ENCODE measurements at places on chromosomes 2 and 18.

- DNase-seq = no peak
These were observed 32.7 kb upstream of the ZDBF2 start for GRCh38 chr2:206241736-206242135.

GRCh38 chr2:47065771-47066380, 89.2 kb downstream of the STPG4 start:
- DNase-seq = no peak

DNA sequence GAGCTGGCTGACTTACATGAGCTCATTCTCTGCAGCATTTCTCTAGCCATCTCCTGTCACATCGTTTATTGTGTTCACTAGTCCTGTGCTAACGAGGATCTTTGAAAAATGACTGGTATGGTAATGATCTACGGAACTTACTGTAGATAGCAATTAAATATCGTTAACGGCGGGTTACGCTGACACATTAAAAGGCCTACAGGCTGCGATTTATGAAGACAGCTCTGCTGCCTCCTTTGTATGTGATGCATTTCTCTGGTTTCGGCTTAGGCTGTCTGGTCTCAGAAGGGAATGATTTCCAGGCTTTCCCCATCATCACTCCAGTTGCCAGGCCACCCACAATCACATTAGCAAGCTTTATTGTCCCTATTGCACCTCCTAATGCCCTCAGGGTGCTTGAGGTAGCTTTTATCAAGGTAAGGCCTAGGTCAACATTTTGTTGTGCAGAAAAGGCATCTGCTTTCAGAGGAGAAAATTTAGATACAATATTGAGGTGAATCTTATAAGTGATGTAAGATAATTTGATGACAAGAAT, 284.4 kb downstream of the SOX11 start:
- DNase-seq = no peak

DNA sequence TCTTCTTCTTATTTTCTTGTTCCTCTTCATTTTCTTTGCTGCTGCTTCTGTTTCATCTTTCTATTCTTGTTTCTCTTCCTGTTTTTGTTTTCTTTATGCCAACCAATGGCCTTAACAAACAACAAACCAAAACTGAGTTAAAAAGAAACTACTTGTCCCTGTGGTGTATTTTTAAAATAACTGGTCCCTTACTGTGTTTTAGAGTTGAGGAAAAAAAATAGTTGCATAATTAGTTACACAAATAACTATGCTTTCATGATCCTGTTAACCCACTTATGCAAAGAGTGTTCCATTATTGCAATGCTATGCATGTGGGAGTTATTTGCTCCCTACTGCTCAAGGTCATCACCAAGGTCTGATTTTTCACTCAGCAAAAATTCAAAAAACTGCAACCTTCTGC, 39.5 kb upstream of the IMP4 start:
- DNase-seq = no peak

DNA sequence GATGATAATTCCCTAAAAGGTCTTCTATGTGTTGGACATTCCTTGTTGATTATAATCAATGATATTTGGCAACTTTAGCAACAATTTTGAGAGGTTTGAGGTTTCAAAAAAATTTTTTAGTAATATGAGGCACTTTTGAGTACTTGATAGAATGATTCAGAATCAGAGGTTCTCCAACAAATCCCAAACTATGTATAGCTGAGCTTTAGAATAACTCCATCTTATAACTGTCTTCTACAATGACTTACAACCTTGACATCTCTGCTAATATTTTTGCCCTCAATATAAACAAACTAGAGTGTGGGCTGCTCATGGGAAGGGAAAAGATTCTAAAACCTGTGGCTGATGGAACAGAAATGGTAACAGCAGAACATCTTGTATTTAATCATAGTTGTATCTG, 21.5 kb upstream of the SERPINB7 start:
- no peak for DNase-seq

- no peak for DNase-seq
These were observed 93.1 kb downstream of the TNFRSF11A start for GRCh38 chr18:62418258-62418657.

GRCh38 chr2:49948744-49949143, 794.4 kb upstream of the FSHR start:
- DNase-seq = no peak

- peak; percentile 75 for DNase-seq
These were observed 63.2 kb downstream of the ZEB2 start for GRCh38 chr2:144456680-144457079.

DNA sequence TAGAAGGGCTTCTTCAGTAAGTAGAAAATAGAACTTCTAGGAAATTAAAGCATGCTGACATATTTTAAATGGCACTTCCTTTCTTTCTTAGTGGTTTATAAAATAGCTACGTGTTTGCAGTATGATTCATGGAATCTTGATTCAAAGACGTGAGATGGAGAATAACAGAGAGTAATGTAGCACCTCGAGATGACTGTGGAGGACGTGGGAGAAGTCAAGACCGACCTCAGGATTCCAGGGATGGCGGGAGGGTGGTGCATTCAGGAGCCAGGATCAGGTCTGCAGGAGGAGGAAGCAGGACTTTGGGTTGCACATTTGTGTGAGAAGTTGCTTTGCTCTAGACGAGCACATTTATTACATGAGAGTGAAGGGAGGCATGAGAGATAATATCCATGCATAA, 56.0 kb downstream of the DCDC2C start:
- no peak for DNase-seq

GRCh38 chr2:24019729-24020128, 9.8 kb downstream of the MFSD2B start:
- no peak for DNase-seq

GRCh38 chr18:57497372-57498294, 62.5 kb downstream of the ONECUT2 start:
- no peak for DNase-seq

GRCh38 chr2:149185942-149186490, 144.4 kb upstream of the LYPD6 start:
- peak; percentile 11 for DNase-seq

- no peak for DNase-seq
These were observed 54.1 kb downstream of the EIPR1 start for GRCh38 chr2:3323360-3324035.

GRCh38 chr2:33516456-33516995, 40.1 kb downstream of the RASGRP3 start:
- no peak for DNase-seq

- DNase-seq = peak; percentile 49
These were observed 218.4 kb downstream of the CDH20 start for GRCh38 chr18:61551586-61551985.

DNA sequence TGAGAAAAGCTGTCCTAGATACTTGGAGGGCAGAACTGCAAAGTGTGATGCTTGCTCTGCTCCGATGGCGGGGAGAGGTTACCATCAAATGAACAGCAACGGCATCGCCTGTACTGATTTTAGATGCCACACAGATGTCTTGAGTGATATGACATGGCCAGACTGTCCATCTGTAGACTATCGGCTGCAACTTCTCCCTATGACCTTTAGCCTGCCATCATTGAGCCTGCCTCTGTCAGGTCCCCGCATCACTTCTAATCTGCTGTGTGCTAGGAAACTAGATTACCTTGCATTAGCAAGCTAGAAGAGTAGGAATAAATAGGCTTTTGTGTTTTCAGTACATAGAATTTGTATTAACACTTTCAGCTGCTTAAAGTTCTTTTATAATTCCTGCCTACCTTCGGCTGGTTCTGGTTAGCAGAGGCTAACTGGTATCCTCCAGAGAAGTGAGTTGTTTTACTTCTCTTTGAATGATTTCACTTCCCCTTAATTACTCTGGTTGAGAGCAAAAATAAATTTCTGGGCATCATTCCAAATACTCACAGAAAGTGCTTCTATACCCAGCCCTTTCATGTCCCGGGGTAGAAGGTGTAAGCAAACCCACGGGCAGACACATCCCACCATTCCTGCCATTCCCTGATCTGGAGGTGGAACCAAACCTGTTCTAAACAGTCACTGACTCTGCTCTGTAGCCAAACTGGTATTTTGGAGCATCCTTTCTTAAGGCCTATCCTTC, 24.0 kb downstream of the GAREM2 start:
- DNase-seq = no peak

GRCh38 chr2:140994856-140995255, 1136.0 kb downstream of the LRP1B start:
- DNase-seq = no peak

- no peak for DNase-seq
These were observed 104.2 kb downstream of the ZNF521 start for GRCh38 chr18:25247725-25248124.

DNA sequence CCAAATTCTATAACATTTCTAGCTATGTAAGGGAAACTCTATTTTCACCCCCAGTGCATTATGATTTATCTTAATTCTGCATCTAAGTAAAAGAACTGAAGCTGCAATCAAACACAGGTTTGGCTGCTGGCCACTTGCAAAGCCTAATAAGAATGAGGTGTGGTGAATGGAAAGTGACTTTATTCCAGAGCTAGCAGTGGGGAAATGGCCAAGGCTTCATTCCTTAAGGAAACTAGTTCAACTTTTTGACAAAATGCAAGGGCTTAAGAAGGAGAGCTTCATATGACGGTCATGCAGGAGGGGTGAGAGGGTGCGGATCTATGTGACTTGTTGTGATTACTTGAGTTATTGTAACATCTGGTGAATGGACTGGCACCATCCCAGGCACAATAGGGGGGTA, 1802.0 kb downstream of the SUCLG1 start:
- no peak for DNase-seq

DNA sequence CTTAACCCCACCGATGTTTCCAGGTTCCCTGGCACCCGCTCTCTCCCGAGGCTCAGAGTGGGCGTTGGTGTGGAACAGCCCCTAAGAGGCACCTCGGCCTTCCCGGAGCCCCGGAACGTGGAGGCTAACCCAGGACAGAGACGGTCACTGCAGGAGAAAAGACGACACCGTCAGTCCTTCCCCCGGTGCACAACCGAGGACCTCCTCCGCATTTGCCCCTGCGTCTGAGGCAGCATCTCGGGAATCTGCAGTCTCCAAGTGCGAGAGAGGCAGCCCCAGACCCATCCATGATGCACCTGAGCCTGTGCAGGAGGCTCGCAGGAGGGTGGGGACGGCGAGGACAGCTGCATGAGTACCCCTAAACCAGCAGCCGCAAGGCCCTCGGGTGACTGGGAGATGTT, 204.9 kb upstream of the SALL3 start:
- no peak for DNase-seq

DNA sequence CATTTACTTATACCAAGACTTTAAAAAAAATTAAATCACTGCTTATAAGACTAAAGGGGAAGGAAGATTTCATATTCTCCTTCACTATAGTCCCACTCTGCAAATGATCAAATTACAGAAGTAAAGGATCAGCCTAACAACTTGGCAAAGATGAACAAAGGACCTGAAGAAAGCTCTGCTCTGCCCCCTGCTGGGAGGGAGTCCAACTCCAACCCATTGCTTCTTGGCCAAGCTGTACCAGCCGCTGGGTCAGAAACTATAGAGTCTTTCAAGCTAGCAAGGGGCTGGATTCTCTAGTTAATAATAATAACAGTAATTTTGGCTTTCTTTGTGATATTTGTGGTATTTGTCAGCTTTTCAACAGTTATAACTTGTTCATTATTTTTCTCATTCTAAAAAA, 927.0 kb upstream of the CRIM1 start:
- DNase-seq = peak; percentile 39

DNA sequence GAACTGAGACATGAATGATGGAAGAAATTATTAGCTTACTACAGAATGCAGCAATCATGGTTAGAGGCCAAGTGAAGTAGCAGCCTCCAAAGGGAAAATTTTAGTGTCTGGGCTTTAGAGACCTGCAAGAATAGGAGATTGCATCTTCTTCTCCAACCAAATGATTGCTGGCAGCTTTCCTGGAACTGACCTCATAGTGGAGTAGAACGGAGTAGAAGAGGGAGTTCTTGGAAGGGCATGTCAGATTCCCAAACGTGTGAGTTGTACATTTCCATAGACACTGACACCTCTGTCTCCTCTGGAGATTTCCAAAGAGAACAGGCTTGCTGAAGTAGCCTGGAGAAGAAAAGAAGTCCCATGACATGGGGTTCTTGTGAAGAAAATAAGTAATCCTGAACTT, 169.8 kb upstream of the ERBB4 start:
- no peak for DNase-seq

DNA sequence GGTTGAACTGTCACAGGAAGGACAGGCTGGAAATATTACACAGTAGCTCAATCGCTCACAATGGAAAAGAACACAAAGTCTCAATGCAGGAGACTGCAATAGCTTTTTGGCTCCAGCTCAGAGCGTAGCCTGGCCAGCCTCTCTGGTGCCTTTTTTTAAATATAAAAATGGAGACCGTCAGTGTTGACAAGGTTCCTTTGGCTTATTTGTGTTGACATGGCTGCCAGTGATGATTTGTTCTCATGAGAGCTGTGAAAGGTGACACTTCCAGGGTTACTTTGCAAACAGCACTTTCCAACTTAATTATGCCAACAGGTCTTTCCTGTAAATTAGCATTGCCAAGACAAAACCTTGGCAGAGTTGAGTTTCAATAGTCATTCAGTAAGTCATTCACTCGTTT, 70.8 kb downstream of the KCNE4 start:
- no peak for DNase-seq

DNA sequence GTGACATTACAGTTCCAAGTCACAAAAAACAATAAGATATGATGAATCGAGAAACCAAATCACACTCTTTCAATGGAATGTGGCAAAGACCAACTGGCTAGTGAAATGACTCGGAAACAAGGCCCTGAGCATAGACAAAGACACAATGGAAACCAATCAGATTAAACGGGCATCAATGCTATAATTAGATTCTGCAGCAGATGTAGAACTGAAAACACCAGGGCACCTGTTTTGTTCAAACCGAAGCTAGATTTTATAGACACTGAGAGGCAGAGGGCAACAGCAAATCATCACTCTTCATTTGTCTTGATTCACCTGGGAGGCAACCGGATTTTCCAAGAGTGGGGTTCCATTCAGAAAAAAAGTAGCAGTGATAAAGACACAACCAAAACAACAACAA, 92.8 kb upstream of the BARD1 start:
- DNase-seq = no peak

- no peak for DNase-seq
These were observed 538.4 kb downstream of the STK39 start for GRCh38 chr2:167708998-167709397.

DNA sequence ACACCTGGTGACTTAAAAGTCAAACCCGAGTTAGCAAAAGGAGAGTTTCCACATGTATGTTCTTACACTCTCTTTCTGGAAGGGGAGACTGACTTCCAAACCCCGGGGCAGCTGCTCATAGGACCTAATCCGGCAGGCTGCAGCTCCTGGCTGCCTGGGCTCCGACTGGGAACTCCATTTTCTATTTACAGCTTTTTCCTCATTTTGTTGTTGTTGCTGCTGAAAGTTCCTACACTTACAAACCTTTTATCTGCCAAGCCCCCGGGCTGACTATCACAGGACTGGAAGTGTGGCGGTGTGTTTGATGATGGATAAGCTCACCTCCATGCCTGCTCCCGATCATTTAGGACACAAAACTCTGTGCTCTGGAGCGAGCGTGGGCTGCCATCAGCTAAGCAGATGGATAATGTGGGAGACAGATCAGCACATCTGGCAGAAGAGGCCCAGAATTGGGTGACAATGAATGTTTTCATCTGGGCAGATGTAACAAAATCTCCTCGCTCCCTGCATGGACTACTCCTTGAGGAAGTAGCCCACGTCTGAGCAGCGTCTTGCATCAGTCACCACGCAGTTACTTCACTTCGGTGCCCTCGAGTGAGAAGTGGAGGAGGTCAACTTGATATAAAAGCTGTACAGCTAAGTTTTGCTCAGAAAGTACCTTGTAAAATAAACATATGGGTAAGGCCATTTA, 114.4 kb upstream of the COPS8 start:
- no peak for DNase-seq

GRCh38 chr18:44851856-44852621, 171.4 kb downstream of the SETBP1 start:
- no peak for DNase-seq

GRCh38 chr2:232523682-232524597, 2.0 kb upstream of the CHRND start:
- DNase-seq = peak; percentile 55

- no peak for DNase-seq
These were observed 56.5 kb upstream of the CDKL4 start for GRCh38 chr2:39300044-39300978.
